Activated naive CD4-positive, alpha-beta T cell (primary cell): ENCODE measurements at places on chromosomes 11 and 22.

GRCh38 chr11:72326151-72326848 is 82.3 kb upstream of the PHOX2A start:
- no peak for DNase-seq

DNA sequence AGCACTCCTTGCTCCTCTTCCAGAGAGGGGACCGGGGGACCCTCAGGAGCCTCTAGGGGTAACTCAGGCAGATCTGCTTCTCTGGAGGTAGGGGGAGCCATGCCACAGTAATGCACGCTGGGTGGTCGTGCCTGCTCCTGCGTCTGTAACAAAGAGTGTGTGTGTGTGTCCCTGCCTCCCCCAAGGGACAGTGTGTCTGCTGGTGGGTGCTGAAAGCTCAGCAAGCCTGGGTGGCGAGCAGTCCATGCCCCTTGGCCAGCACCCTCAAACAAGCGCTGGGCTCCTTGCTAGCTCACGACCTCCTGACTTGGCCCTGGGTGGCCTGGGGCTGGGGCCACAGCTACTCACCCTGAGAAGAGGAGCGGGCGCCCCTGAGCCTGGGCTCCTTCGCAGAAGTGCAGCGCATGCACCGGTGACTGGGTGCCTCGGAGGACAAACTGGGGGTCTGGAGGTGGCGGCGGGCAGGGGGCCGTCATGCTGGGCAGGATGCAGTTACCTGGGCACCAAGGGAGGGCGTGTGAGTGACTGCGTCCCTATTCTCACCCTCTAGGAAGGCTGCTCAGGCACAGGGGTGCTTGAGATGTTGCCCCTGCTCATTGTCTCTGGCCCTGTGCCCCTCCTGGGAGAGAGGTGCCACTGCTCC is 33.7 kb downstream of the GNB1L start:
- no peak for DNase-seq

GRCh38 chr11:71946144-71946571 is 17.3 kb downstream of the RNF121 start:
- DNase-seq: no peak

GRCh38 chr22:45312415-45312814 is 2.7 kb downstream of the FAM118A start:
- DNase-seq: no peak

DNA sequence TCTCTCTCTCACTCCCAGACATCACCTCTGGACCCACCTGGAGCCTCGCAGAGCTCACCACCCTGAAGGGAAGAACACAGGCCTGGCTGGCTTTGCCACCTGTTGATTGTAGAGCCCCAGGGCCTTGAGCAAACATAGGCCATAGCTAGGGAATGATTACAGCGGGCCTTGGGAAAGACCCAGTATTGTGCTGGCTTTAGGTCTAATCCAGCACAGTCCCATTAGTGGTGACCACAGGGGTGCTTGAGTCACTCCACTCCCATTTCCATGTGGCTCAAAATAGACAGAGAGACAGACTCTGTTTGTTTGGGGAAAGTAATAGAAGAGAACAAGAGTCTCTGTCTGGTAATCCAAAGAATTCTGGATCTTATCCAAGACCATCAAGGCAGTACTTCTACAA is 42.7 kb upstream of the FAM181B start:
- no peak for DNase-seq

GRCh38 chr11:68026391-68027105 is 3.9 kb upstream of the NDUFS8 start:
- DNase-seq: no peak

DNA sequence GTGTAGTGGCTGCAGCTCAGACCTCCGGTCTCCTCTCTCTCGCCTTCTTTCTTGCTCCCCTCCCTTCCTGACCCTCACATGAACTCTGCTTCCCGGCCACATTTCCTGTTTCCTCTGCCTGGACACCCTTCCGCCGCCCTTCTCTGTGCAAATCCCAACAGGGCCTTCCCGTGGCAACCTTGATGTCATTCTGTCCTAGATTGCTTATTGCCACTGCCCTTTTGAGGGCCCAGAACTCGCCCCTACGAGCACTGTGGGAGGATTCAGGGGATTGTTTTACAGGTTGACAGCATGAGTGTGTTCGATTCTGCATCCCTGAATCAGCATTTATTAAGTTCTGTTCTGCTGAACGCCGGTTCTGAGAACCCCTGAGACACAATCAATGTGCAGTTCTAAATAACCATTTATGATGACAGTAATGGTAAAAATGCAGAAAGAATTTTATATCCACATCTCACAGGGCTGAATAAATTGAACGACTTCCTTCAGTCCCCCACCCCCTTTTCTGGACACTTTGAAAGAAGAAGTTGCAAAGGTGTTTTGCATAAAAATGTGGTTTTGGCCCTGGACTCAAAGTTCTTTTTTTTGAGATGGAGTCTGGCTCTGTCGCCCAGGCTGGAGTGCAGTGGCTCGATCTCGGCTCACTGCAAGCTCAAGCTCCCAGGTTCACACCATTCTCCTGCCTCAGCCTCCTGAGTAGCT is 6.4 kb downstream of the BATF2 start:
- no peak for DNase-seq

- DNase-seq: no peak
Measured at GRCh38 chr22:34812631-34813030, 253.3 kb upstream of the ISX start.

DNA sequence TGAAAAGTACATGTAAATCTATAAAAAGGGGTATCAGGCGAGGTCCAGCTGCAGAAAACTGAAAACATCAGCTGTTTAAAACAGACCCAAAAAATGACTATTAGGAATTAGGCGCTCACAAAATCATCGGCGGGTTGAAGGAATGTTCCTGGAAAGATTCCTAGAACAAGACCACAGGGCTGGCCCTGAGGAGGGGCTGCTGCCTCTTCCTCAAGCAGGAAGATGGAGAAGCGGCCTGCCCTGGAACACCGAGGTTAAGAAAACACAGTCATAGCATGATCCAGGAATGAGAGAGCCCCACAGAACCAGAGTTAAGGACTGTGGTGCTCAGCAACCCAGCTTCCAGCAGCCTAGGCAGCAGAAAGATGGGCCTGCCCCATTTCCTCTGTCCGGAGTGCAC is 78.4 kb downstream of the C11orf91 start:
- no peak for DNase-seq

- DNase-seq: no peak
Measured at GRCh38 chr11:45684440-45684839, 19.0 kb upstream of the CHST1 start.

GRCh38 chr11:9616858-9617257 is 43.4 kb downstream of the WEE1 start:
- no peak for DNase-seq

DNA sequence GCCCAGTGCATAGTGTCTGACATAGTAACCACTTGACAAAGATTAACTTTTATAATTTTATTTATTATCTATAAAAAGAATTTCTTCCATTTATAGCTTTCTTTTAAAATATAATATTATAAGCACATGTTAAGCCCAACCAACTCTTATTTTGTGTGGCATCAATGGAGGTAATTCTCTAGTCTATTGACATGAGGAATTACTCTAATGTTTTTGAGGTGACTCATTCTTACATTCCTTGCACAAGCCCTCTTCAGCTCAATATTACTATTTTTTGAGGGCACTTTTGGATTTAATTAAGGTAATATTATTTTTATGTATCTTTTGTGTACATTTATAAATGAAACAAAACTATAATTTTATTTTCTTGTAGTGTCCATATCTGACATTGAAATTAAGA is 59.6 kb downstream of the AASDHPPT start:
- no peak for DNase-seq

DNA sequence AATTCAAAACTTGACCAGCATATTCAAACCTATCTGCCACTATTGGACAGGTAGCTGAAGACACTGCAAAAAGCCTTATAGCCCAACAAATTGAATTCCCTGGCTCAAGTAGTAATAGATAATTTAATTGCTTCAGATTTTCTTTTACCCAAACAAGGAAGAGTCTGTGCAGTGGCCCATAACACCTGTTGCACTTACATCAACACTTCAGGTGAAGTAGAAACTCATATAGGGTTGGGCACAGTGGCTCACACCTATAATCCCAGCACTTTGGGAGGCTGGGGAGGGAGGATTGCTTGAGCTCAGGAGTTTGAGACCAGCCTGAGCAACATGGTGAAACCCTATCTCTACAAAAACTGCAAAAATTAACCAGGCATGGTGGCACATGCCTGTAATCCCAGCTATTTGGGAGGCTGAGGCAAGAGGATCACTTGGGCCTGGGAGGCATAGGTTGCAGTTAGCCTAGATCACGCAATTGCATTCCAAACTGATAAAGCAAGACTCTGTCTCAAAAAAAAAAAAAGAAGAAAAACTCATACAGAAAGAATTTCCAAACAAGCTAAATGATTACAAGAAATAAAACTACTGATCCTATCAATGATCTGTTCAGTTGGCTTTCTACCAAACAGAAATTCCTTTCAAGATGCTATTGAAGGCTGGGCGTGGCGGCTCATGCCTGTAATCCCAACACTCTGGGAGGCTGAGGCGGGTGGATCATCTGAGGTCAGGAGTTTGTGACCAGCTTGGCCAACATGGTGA is 9.5 kb downstream of the FOLR3 start:
- DNase-seq: no peak

- DNase-seq: no peak
Measured at GRCh38 chr11:109165035-109165434, 257.0 kb upstream of the C11orf87 start.

DNA sequence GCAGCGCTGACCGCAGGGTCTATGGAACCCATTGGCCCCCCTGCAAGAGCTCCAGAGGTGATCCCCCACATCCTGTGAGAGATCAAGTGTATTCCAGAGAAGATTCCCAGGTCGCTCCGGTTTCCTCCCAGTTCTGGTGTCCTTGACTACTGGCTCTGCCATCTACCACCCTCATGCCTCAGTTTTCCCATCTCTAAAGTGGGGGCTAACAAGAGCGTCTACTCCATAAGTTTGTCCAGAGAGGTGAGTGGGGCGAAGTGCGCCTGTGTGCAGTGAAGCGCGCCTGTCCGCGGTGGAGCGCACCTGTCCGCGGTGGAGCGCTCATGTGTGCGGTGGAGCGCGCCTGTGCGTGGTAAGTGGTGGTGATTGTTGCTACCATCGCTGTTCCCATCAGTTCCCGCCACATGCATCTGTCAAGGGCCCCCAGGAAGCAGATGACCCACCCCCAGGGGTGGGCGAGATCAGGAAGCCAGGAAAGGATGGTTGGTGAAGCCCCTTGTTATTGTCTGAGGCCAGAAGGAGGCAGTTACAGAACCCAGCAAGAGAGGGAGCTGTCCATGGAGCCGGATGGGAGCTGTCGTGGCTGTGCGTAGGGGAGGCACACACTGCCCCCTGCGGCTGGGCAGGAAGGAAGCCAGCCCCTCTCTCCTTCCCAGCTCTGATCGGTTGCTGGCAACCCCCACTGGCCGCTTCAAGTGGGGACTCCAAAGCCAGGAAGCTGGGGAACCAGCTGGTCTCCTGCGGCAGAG is 73.2 kb upstream of the FGF3 start:
- no peak for DNase-seq

- DNase-seq: no peak
Measured at GRCh38 chr11:123152951-123153350, 42.1 kb downstream of the CLMP start.

DNA sequence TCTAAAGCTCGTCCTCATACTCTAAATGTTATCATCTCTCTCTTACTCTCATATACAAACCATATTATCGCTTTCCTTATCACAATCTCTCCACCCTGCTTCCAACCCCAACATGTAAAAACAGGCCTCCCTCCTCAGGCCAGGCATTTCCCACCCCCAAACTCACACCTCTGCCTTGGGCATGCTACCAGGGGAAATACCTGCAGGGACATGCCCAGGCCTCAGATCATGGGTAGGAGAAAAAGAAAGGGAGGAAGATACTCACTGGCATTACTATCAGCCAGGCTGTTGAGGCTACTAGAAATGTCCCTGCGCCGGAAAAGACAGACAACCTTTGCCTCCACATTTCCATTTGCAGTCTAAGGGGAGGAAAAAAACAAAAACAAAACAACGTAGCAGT is 1.8 kb downstream of the MTA2 start:
- DNase-seq: no peak

DNA sequence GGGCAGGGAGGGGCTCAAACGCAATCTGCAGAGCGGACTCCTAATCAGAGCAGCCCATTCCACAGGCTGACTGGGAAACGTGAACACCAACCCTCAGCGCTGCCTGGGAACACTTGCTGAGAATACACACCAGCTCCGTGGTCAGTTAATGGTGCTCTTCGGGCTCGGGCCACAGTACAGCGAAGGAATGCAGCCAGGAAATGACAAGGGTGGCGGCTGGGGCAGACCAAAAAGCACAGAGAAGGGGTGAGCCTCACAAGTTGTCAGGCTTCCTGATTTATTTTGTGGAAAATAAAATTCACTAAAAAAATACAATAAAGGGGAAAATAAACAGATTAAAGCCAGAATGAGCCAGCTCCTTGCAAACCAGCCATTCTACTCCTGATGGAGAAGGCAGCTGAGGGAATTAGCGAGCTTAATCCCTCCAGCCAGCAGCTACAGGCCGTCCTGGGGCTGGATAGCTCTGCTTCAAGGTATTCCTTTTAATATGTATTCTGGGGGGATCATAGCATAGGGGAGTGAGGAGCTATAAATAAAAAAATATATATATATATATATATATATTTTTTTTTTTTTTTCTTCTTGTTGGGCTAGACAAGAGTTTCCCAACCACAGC is 165.5 kb upstream of the NTM start:
- no peak for DNase-seq

- DNase-seq: no peak
Measured at GRCh38 chr11:112292785-112293407, 32.2 kb upstream of the PLET1 start.

GRCh38 chr22:37233751-37234631 is 10.1 kb downstream of the RAC2 start:
- no peak for DNase-seq

DNA sequence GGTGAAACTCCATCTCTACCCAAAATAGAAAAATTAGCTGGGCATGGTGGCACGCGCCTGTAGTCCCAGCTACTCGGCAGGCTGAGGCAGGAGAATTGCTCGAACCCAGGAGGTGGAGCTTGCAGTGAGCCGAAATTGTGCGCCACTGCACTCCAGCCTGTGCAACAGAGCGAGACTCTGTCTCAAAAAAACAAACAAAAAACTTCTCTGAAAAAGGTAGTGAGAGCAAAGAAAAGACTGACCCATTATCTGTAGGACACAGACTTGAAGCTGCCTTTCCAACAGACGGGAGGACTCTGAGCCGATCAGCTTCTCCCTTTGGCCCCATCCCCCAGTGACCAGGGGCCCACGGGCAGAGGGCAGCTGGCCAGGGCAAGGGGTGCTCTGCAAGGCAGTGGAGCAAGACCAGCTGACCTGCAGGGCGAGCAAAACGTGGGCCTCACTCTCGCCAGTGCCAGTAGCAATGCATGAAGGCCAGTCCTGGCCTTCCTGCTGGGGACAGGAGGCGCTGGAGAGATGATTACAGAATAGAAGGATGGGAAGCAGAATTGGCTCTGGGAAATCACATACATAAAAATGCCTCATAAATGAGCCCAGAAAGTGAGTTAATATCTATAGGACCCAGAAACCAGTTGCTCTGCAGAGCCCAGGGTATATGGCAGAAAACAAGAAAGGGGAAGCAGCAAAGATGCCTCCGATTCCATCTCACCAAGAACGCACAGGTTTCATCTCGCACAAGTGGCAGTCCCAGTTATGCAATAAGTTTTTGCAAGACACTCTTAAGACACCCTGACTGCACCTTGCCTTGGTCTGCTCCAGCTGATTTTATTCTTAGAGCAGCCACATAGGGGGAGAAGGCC is 2.8 kb downstream of the EHD1 start:
- DNase-seq: no peak
